Esophagus mucosa (tissue), 1 donor: ENCODE measurements at places on chromosomes 7 and 10.

- no peak for ATAC-seq
Measured at GRCh38 chr10:70954381-70955176, 66.2 kb upstream of the PCBD1 start.

DNA sequence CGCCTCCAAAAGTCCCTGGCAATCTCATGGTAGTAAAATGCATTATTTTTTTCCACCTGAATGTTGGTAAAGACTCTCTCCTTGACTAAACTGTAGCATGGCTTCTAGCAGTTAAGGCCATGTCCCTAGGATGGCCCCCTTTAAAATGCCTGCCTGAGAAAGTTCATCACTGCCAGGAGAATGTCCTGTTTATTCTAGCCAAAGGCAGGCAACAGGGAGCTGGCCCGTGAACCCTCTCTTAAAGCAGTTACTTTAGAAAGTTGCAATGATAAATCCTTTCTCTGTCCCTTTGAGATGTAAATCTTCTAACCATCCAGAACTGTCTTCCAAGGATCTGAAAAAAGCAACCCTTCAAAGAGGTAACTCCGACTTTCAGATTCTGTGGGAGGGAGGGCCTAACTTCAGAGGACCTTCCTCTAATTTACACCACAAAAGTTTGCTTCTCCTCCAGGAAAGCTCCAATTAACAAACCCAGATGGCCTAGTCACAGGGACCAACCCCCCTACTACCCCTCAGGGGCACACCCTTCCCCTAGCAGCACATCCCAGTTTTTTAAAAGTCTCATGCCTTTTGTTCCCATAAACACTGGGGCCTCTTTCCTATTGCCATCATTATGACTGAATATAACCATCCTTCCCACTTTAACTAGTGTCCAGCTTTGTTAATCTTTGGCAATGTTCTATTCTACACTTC is 5.5 kb downstream of the DNTT start:
- ATAC-seq: no peak

GRCh38 chr7:47573758-47574481 is 8.0 kb downstream of the TNS3 start:
- ATAC-seq: no peak

- ATAC-seq: peak; percentile 39
Measured at GRCh38 chr7:75534727-75535307, 42.7 kb downstream of the SPDYE5 start.

- ATAC-seq: no peak
Measured at GRCh38 chr10:114795039-114795438, 26.5 kb upstream of the FHIP2A start.

GRCh38 chr7:78746301-78746700 is 707.2 kb downstream of the MAGI2 start:
- no peak for ATAC-seq

DNA sequence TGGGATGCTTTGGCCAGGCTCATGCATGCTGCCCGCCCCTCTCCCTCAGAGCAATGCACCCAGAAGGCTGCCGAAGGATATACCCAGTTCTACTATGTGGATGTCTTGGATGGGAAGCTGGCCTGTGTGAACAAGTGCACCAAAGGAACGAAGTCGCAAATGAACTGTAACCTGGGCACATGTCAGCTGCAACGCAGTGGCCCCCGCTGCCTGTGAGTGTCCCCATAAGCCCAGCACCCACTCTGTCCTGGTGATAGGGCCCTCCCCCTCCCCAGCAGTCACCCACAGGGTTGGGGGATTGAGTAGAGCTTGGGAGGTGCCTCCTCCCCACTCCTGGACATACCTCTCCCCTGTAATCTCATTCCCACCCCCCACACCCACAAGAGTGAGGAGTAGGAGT is 7.0 kb upstream of the MUC17 start:
- no peak for ATAC-seq

- no peak for ATAC-seq
Measured at GRCh38 chr7:132866144-132866531, 215.8 kb downstream of the CHCHD3 start.

GRCh38 chr10:2978111-2978510 is 89.2 kb upstream of the PFKP start:
- peak; percentile 65 for ATAC-seq

GRCh38 chr7:77903597-77903996 is 105.0 kb downstream of the PHTF2 start:
- peak; percentile 39 for ATAC-seq

GRCh38 chr10:30980951-30981616 is 50.6 kb downstream of the ZNF438 start:
- ATAC-seq: peak; percentile 88

DNA sequence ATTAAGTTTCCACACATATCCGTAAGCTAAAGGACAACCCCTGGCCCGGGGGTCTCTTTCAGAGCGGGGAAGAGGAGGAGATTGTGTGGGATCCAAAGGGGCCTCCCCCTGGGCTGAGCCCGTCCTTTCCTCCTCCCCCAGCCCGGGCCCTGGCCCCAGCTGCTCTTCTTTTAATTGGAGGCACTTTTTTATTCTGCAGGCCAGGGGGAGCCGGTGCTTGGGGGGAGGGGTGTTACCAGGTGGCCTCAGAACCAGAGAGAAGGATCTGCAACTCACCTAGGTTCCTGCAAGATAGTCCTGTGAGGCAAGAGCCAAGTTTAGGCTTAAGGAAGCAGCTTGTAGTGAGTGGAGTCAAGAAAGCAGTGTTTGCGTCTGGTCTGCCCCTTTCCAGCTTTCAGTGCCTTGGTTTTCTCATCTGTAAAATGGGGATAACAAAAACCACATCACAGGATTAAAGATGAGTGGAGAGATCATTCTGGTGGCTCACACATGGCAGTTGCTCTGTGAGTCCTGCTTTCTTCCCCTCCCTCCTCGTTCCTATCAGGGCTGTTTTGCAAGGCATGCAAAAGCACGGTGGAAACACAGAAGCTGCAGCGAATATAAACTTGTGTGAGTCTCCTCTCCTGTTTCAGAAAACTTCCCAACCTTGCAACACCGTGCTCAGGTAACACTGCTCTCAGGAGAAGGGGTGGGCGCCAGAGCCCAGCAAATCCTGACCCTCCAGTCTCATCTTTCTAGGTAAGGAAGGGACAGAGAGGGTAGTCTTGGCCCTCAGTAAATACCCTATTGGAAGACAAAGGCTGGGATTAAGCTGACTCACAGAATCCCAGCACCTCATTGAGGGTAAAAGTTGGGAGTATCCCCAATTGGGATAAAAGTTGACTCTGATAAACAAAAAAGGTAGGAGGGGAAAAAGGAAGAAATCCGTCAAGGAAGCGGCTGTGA is 4.1 kb upstream of the TLX1 start:
- ATAC-seq: no peak
